ENCODE measurements at places on chromosomes 6 and 20.

DNA sequence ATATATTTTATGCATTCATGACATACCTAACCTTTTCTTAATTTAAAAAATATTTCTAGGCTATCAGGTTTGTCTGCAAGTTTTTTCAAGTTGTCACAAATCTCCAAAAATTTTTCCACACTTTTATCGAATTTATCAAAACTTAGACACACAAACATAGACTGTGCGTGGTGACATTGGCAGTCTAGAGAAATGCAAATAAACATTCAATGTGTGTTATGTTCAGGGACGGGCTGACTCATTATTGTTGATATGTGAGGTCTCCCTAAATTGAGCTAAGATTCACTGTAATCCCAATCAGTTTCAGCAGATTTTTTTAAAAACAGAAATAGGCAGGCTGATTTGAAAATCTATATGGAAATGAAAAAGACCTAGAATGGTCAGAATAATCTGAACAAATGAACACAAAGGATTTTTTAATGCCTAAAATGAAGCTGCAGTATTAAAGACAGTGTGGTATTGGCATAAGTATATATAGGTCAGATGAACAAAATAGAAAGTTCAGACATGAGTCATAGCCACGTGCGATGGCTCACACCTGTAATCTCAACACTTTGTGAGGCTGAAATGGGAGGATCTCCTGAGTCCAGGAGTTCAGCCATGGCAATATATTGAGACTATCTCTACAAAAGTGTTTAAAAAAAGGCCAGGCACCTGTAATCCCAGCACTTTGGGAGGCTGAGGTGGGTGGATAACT lies 19.2 kb downstream of the BLTP3A start:
- no peak for DNase-seq

DNA sequence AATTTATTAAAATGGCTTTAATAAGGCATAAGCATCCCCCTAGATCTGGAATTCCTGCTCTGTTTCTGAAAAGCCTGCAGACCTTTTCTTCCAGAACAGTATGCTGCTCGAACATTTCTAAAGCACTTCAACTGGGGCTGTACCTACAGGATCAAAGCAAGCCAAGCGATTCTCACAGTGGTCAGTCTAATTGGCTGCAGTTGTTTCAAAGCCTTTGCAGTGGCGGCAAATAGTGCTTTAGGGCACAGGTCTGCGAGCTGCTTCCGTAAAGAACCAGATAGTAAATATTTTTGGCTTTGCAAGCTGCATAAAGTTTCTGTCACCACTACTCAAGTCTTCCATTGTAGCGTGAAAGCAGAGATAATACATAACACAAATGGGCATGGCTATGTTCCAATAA lies 88.9 kb upstream of the FBXL4 start:
- DNase-seq, result no peak

DNA sequence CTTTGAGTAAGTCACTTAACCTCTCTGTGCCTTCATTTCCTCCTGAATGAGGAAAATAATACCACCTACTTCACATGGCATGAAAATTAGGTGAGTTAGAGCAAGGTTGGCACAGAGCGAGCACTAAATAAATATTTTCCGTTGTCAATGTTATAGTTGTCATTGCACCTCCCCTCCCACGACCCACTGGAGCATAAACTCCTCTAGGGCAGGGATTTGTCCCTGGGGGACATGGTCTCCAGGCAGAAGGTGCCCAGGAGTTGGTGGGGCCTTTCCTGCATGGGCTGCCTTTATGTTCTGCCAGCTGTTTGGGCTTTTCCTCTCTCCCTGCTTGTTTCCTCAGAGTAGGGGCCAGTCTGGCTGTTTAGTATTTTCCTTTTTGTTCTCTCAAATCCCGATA lies 1.3 kb upstream of the ANGPT4 start:
- no peak for DNase-seq

- no peak for DNase-seq
These were observed 155.7 kb upstream of the EYA4 start for GRCh38 chr6:133085471-133085870.

GRCh38 chr6:169624785-169625184 lies 77.0 kb downstream of the WDR27 start:
- no peak for DNase-seq

All from globus pallidus (tissue), 1 donor.